ENCODE measurements at places on chromosomes 13 and 19.

- no peaks in the 10 kb centered on the region for H3K36me3 ChIP-seq
- no peak overlapping the region for H3K27ac ChIP-seq
- no peak overlapping the region for H3K4me3 ChIP-seq
- H3K4me1 ChIP-seq = peaks cover 10% of the 10 kb centered on the region
- DNase-seq = no peak
Observed at GRCh38 chr13:73608157-73608516, 526.1 kb downstream of the KLF12 start.

DNA sequence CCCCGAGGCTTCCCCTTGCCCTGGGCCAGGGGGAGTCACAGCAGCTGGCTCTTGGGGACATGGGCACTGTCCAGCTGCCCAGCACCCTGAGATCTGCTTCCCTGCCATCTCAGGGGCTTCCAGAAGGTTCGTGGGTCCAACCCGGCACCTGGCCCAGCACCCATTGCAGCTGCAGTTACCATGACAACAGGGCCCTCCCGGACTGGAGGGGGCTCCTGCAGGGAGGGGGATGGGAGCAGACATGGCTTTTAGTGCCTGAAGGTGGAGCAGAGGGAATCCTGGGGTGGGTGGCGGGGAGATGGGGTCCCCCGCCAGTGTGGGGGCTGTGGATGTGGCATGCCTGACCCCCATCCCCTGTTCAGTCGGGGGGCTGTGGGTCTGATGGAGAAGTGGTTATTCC lies 14.7 kb downstream of the PIN1 start:
- peaks cover 21% of the 10 kb centered on the region for H3K4me1 ChIP-seq
- no peak overlapping the region for H3K4me3 ChIP-seq
- H3K27me3 ChIP-seq = no peaks in the 10 kb centered on the region
- no peak overlapping the region for H3K27ac ChIP-seq
- no peak for DNase-seq

- H3K4me1 ChIP-seq = peaks cover 50% of the 10 kb centered on the region
- H3K36me3 ChIP-seq = no peaks in the 10 kb centered on the region
- no peak overlapping the region for H3K4me3 ChIP-seq
- DNase-seq = no peak
- no peak overlapping the region for H3K27ac ChIP-seq
- no peaks in the 10 kb centered on the region for H3K27me3 ChIP-seq
Observed at GRCh38 chr19:6059396-6059947, 50.8 kb downstream of the RFX2 start.

DNA sequence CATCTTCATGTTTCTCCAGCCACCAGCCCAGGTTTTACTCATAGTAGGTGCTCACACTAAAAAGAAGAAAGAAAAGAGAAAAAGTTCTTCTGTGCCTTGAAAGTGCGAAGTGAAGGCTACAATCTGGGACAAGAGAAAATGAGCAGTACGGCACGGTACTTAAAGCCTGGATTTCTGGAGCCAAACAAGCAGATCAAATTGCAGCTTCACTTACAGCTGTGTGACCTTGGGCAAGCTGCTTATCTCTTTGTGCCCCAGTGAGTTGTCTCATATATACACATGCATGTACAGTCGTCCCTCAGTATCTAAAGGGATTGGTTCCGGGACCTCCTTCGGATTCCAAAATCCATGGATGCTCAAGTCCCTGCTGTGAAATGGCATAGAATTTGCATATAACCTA lies 41.8 kb downstream of the GSX1 start:
- no peak overlapping the region for H3K4me3 ChIP-seq

DNA sequence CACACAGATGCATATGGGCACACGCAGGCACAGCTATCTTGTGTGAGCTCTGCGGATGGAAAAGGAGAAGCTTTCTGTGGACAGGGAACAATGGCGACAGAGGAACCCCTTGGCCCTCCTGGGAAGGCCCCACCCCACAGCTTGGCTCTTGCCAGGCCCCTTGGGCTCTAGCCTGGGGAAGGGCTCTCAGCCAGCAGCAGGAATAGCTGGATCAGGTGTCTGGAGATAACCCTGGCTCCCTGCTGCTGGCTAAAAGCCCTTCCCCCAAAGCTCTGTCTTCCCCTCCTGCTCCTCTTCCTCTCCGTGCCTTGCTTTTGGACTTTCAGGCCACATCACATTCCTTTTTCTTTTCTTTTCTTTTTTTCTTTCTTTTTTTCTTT lies 24.3 kb downstream of the CEBPA start:
- peaks cover 18% of the 10 kb centered on the region for H3K4me1 ChIP-seq
- H3K27ac ChIP-seq = no peak overlapping the region
- no peaks in the 10 kb centered on the region for H3K36me3 ChIP-seq

Measured in activated CD8-positive, alpha-beta T cell treated with anti-CD3 and anti-CD28 coated beads, Interleukin-2, amount 10 ng/mL, durations not matched to agents 7 days and 5 days (primary cell).